DMS79 treated with DMSO at 0.1 percent for 48 hours (cell line): ENCODE measurements at places on chromosomes 5 and 9.

GRCh38 chr5:142748132-142748531 lies 22.0 kb upstream of the ARHGAP26 start:
- DNase-seq = no peak

GRCh38 chr9:120109242-120109641 lies 470.7 kb downstream of the CDK5RAP2 start:
- no peak for DNase-seq

DNA sequence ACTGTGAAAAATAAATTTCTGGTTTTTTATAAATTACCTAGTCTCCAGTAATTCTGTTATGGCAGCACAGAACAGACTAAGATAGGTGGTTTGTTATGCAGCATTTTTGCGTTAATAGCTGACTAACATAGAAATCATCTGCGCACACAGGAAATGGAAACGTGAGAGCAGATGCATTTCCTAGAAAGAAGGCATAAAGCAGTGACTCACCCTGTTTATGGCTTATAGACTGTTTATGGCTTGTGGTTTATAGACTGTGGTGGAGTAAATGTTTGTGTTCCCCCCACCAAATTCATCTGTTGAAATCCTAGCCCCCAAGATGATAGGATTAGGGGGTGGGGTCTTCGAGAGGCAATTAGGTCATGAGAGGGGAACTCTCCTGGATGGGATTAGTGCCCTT lies 18.3 kb upstream of the OSMR start:
- DNase-seq = no peak

- DNase-seq = no peak
These were observed 8.9 kb downstream of the PITX1 start for GRCh38 chr5:135024956-135025729.

GRCh38 chr5:72407541-72407940 lies 87.4 kb downstream of the PTCD2 start:
- DNase-seq = no peak

DNA sequence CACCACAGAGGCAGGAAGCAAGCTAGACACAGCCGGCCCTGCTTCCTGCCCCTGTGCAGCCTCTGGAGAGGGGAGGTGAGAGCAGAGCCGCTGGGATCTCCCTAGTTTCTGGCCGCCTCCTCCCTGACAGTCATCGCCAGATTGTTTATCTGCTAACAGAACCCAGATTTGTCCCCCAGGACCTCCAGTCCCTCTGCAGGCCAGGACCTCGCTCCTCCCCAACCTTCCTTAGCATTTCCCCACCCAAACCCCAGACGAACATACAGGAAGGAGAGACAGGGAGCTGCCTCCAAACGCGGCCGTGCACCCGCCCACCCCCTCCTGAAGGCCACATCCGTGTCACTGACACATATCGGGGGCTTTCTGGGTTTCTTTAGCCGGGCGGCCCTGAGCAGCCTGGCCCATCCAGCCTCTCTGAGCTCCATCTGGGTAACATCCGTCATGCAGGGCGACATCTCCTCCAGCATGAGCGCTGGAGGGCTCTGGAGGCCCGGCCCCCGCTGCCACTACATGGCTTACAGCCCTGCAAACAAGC lies 47.5 kb downstream of the DBH start:
- no peak for DNase-seq

DNA sequence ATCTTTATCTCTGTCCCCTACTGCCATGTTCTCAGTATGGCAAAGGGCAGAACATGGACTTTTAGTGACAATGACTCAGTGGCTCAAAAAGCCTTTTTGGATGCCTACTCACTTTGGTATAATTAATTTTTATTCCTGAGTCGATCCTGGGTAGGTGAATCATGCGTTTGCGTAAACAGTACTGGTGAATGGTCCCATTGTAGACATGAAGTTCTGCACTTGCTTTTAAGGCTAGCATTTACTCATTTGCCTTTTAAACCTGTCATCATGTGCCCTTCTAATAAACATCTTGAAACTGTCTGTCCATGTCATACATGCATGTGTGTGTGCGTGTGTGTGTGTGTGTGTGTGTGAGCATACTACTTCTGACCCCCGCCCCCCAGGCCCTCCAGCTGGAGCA lies 223.0 kb downstream of the AUH start:
- no peak for DNase-seq

DNA sequence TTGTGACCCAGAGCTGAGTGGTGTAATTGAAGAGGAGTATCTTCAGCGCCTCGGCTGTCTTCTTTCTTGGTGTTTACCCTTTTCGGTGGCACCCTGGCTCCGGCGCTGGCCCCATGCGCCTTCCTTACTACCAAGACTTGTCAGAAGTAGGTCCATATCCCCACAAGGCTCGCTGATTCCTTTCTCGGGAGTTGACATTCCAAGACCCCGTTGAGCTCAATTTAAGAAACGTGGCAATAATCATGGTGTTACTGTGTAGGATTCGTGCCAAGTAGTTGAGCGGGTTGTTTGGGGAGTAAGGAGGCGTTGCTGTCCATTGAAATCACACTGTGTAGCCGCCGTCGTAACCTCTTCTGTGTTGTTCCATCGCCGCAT lies 795 bp downstream of the NDUFAF2 start:
- DNase-seq = peak; percentile 27

DNA sequence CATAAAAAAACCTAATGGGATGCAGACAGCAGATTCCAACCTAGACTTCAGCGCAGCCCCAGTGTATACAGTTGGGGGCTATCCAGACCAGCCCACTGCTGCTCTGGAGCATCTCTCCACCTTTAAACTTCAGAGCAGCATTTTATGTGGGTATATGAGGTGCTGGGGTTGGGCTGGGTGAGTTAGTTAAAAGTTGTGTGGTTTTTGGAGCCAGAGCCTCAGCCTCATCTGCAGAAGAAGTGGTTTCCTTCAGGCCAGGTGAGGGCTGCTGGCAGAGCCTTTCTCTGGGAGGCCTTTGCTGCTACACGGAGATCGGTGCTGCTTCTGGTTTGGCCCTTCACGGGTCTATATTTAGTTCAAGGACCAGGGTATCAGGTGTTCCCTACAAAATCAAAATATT lies 228.3 kb downstream of the PDZD2 start:
- DNase-seq = no peak

DNA sequence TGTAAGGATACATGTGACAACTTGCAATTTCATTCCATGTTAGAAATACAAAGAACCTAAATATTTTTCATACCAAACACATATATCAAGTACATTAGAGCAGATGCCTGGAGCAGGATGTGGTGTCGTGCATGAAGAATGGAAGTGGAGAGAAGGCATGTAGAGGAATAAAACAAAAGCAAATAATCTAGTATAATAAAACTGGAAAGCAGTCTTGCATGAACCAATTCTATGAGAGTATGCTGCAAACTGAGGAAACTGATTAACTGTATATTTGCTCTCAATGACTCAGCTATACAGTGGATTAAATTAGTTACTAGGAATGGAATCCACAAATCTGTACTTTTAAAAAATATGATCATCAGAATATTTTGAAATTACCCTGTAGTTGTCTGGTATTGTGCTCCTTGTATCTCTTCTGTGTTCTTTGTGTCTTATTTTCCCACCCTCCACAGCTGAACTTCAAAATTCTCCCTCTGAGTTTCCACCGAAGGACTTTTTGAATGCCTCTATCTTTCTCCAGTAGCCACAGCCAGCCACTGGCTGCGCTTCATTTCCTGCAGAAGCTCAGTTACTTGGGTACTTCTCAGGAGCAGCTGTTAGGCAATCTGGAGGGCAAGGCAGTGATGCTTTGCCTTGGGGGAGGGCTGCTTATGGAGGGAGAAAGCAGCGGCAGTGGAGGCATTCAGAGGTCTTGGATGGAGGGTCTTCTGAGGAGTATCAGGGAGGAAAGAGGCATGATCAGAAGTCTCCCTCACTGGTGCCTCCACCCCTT lies 608.0 kb downstream of the BRINP1 start:
- DNase-seq = no peak

DNA sequence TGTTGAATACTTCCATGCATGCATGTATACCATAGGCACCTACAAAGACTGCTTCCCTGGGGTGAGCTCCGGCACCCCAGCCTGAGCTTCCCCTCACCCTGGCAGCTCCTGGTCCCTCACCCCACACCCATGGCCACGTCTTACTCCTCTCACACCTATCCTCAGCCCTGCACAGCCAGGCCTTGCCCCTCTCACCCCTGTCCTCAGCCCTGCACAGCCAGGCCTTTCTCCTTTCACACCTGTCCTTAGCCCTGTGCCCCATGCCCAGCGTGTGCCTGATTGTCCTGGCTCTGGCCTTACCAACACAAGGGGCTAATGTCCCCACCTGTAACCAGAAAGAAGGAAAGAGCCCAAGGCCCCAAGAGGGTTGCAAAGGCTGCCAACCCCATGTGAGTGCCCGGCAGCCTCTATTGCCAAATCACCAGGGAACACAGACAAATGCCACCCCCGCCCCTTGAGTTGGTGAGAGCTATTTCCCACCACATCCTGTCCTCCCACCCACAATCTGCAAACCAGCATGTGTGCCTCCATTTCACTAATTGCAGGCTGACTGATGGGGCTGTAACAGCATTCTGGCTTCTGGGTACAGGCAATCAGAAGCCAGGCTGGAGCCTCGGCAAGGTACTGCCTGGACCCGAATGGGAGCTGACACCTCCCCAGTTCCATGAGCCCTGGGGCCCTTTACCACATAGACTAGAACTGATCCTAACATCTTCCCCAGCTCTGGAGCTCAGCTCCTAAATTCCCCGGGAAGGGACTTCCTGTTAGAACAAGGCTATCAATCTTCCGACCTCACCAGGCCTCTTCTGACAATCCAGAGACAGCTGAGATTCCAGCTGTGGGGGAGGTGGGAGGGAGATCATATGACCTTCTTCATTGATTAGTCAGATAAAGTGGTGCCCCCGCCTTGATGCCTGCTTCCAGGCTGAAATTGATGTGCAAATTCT lies 78.2 kb downstream of the FAM114A2 start:
- no peak for DNase-seq

DNA sequence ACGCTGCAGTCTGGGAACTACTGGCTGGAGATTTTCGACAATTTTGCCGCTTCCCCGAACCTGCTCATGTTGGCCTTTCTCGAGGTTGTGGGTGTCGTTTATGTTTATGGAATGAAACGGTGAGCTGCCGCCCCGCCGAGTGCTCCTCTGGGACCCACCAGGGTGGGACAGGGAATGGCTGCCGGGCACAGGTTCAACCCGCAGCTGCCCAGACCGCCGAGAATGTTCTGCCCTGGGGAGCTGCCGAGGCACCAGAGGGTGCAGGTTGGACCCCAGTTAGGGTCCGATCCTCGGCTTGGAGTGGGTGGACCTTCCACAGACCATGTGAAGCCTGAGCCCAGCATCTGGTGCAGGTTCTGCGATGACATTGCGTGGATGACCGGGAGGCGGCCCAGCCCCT lies 19.1 kb downstream of the SLC6A18 start:
- no peak for DNase-seq

DNA sequence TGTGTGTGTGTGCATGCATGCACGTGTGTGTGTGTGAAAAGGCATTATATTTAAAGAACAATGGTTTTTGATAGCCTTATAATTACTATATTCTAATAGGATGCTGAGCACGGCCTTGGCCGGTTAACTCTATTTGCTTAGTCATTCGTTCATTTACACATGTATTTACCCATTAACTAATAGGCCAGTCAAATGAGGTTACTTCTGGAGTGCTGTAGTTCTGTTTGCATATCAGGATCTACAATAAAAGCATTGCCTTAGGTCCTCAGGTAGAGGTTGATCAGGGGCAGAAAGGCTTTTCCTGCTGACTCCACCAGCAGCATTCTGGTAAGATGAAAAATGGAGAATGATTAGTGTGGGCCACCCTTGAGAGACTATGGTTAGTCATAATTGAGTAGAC lies 219.0 kb downstream of the COMMD10 start:
- DNase-seq = no peak

- DNase-seq = no peak
These were observed 29.1 kb downstream of the FOCAD start for GRCh38 chr9:20713172-20713571.

DNA sequence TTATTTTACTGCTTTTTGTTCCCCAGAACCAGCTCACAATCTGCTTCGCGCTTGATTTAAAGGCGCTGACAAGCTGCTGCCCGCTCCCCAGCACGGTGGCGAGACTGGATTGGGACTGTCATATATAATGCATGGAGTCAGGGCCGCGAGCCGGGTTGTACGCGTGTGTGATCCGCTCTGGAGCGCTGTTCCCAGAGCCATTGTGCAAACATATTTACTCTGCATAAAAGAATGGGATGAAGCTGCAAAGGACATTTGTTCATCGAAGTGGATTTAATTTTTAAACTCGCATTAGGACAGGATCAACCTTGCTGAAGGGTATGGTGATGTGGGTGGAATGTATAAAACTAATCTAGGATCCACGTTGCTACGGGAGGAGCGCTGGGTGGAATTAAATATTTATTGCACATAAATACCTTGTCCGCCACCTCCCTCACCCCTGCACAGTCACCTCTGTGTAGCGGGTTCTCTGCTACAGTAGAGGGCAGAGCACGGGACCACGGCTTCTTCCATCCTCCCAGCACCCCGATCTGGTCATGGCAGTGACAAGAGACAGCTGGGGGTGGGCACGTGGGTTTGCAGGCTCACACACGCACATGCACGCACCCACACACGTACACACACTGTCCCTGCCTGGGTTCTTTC lies 18.1 kb upstream of the FCN1 start:
- DNase-seq = no peak

DNA sequence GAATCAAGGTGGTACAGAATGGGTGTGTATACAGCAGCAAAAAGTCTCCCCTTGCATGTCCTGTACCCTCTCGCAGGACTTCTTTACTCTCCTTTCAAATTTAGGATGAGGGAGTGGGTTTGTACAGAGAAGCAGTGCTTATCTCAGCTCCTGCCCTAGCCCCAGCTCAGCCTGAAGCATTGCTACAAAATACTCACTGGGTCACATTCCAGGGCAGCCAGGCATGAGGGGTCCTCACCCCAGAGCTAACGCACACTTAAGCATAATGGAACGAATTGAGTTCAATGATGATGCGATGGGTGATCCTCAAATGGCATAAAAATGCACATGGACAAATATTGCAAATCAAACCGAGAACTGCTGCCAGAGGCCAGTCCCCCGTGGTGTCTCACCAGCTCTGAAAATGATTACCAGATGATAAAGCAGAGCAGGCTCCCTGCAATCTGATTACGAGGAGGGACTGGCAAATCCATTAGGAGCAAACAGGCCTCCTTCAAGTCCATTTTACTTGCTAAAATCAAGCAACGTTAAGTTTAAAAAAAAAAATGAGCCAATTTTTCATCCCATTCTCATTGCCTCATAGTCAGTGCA lies 231.6 kb upstream of the TAS2R1 start:
- DNase-seq = no peak

DNA sequence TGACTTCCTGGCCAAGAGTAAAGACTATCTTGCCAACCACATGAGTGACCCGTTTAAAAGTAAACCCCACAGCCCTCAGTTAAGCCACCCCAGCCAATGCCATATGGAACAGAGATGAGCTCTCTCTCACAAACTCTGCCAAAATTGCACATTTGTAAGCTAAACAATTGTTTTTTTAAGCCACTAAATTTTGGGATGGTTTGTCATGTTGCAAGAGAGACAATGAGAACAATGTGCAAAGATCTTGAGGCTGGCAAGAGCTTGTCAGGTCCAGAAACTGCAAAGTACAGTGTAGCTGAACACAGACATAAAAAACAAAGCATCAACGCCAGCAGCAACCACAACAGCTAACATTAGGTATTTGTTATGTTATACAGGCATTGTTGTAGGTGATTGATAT lies 27.8 kb downstream of the HOMER1 start:
- no peak for DNase-seq

- DNase-seq = no peak
These were observed 866 bp upstream of the SEMA6A start for GRCh38 chr5:116575326-116576052.

- DNase-seq = no peak
These were observed 239.6 kb upstream of the TAS2R1 start for GRCh38 chr5:9869616-9870288.
